A673 (cell line): ENCODE measurements at places on chromosomes 2 and 18.

DNA sequence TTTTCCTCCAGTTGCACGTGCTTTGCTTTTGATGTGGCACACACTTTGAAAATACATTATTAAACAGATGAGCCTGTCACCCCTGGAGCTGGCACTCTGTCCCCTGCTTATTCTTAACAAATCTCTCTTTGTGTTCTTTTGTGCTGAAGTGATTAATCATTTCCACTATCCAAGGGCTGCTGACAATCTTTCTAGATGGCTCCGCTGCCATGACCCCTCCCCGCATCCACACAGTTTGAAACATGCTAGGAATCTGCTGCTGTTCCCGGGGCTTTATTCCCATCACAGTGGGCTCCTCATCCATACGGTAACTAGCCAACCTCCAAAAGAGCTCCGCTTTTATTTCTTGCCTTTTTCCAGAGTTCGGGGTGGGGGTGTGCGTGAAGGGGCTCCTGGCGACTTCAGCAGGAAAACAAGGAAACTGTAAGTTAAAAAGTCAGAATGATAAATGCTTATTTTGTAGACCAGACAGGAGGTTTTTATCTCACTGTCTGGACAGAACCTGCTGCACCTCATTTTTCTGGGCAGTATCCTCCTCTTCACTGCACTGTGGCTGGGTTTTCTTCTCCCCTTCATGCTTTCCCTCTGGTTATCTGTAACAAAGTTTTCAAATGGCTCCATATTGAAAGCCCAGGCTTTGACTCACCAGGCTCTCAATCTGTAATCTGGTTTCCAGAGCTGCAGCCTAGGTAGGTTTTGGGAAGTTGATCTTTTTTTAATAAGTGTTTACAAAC is 319.7 kb downstream of the AFF3 start:
- DNase-seq: no peak

- DNase-seq: no peak
Observed at GRCh38 chr2:7517088-7517487, 599.9 kb downstream of the RNF144A start.

GRCh38 chr18:76139844-76140243 is 355.2 kb downstream of the ZNF516 start:
- no peak for DNase-seq

- no peak for DNase-seq
Observed at GRCh38 chr2:145185696-145186095, 665.8 kb upstream of the ZEB2 start.

- no peak for DNase-seq
Observed at GRCh38 chr2:142716463-142717242, 160.8 kb upstream of the KYNU start.

GRCh38 chr18:10059610-10060468 is 146.0 kb downstream of the VAPA start:
- DNase-seq: peak; percentile 65

DNA sequence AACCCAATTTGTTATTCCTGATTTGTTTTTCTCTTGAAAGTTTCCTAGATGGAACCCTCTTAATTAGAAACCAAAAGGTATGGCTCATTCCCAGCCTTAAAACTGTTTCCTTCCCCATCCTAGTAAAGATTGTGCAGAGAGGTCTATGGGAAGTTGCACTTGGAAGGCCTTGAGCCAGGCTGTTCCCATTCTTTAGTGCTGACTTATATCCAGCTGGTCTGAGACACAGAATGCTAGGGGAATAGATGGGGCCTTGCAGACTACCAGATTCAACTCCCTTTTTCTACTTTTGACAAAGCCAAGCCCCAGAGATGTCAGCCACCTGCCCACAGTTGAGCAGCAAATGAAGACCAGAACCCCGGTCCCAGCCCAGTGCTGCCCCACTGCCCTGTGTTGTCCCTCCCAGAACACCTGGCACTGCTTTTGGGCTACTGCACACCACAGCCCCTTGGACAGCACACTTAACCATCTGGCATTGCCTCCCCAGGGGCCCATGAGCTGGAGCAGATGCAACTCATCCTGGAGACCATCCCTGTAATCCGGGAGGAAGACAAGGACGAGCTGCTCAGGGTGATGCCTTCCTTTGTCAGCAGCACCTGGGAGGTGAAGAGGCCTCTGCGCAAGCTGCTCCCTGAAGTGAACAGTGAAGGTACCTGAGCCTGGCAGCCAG is 98.2 kb downstream of the MRO start:
- no peak for DNase-seq

GRCh38 chr2:238159661-238160205 is 963 bp downstream of the ERFE start:
- no peak for DNase-seq

- DNase-seq: peak; percentile 27
Observed at GRCh38 chr2:3449086-3449485, 69.6 kb downstream of the TRAPPC12 start.

- DNase-seq: no peak
Observed at GRCh38 chr18:56191334-56191733, 447.1 kb downstream of the TXNL1 start.

- no peak for DNase-seq
Observed at GRCh38 chr2:120772261-120772660, 36.6 kb downstream of the GLI2 start.

DNA sequence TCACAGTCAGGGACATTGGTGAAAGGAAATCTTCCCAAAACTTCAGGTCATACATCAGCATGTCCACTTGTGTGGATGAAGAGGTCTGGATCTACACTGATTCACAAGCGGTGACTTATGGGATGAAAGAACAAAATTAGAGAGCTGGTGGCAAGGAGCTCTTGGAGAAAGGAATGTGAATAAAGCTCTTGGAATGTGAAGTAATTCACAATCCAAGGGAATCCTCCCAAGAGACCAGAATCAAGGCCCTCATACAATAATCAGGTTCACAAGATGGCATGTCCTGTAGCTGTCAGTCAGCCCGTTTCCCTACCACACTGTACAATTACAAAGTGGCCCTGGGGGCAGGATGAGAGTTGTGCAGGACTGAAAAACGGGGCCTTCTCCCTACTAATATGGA is 96.2 kb downstream of the MRPS9 start:
- DNase-seq: peak; percentile 8

GRCh38 chr2:242063436-242063835 is 193.9 kb downstream of the RTP5 start:
- no peak for DNase-seq

- DNase-seq: no peak
Observed at GRCh38 chr2:218999021-218999880, 6.0 kb upstream of the CRYBA2 start.
